ENCODE measurements at places on chromosomes 4 and X.

DNA sequence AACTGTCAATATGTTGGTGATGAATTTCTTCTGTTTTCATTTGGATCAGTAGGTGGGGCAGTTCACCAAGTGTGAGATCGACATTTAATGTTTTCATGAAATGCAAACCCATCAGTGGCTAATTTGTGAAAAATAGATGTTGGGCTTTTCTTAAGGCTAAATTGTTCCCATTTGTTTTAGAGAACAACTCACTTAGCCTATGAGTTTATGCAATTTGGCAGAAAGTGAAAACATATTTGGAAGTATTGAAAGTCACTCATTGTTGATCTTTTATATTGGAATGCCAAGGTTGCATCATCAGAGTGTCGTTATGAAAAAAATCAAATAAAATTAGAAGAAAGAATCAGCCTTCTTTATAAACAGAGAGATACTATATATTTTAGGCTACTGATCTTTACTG lies 132.4 kb downstream of the RPA4 start:
- DNase-seq, result peak; percentile 19

- DNase-seq, result no peak
These were observed 892.6 kb upstream of the FRG1 start for GRCh38 chr4:189048119-189048518.

DNA sequence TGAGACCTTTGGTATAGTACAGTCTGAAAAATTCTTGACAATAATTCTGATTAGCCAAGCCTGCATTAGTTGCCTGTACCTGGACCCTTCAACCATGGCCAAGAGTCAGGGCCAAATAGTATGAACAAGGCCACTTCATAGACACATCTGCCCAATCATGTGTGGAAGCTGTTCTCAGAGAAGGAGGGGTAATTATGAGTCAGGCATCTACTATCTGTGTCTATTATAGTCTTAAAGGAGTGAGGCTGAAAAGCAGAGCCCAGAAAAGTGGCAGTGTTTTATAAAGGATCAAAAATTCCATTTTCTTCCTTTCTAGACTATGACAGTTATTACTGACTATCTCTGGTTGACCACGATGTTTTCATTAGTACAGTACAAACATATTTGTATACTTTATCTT lies 5.0 kb upstream of the ADGRL3 start:
- DNase-seq, result no peak

GRCh38 chrX:132034648-132035047 lies 11.5 kb downstream of the STK26 start:
- no peak for DNase-seq

DNA sequence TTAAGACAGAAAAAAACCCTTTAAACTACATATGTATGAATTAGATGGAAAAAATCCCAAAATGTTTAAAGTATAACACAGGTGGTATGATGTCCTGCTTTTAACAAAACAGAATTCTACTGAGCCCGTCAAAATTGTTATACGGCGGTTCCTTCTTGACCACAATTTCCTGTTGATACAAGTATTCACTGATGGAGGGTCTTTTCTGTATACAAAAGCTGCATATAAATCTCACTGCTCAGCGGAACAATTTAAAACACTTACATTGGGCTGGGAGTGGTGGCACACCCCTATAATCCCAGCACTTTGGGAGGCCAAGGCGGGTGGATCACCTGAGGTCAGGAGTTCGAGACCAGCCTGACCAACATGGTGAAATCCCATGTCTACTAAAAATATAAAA lies 62.4 kb downstream of the RPS6KA3 start:
- DNase-seq, result no peak

- peak; percentile 83 for DNase-seq
These were observed at the start of gene MSX1 for GRCh38 chr4:4859325-4859798. Gene MSX1, plus strand, starts transcription at chr4:4859665. Its CDS starts 235 bp downstream, at chr4:4859900.

Data from fibroblast of the aortic adventitia (primary cell).